ENCODE measurements at places on chromosomes 5 and 9. TPM values are rescaled to one million over a fixed set of nuclear protein-coding genes. Genes with fewer than 3 reads are reported as not detected.

DNA sequence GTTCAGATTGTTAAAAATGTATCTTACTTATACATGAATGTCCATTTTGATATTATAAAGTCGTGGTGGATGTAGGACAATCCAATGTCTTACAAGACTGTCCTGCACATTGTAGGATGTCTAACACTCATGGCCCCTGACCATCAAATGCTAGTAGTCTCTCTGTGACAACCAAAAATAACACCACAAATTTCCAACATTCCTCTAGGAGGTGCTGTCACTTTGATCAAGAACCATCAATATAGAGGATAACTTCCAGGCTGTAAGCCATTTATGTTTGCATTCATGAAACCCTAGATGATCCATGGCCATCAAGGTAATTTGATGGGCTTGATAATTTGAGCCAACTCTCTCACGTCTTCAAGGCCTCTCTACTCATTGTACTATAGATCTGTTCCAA lies 20.5 kb upstream of the ZFR start:
- H3K27me3 ChIP-seq, result no peaks in the 10 kb centered on the region
- DNase-seq, result no peak
- H3K36me3 ChIP-seq, result no peaks in the 10 kb centered on the region

DNA sequence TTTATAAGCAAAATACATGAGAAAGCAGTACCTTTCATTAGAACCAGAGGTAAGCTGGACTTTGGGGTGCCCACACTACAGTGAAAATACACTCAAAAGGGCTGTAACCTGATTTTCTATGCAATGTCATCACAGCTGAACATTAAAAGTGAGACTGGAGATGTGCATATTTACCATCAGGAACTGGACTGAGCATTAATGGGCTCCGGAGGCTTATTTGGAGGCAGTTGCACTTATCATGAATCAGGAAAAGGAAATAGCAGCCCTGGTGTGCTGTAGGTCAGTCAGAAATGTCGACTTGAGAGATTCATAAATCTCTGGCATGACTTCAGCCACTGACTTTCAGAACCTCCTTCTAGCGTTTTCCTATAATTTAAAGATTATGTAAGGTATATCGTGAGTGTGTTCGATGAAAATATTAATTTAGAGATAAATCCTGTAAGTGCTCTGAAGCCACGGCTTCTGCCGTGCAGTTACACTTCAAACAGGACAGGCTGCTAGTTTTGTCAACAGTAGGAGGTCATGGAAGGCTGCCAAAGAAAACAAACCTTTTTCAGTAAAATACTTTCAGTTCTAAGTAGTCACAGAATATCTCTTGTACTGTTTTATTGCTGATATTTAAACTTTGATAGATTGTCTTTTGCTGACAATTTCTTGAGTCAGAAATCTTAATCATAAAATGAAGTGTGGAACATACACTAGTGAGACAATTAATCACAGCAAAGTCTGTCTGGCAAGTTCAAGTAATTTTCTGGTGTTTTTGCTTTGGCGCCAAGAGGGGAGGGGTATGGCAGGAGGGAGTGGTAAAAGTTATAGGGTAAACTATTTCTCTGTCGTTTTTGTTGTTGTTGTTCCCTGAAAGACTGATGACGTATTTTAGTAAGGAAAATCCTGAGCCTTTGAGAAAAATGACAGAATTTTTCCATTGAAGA lies 939.7 kb downstream of the NR2F1-AS1 start:
- DNase-seq, result no peak
- H3K4me3 ChIP-seq, result peak overlapping the region; percentile 14
- H3K4me1 ChIP-seq, result no peaks in the 10 kb centered on the region
- H3K36me3 ChIP-seq, result no peaks in the 10 kb centered on the region
- no peak overlapping the region for H3K27ac ChIP-seq
- H3K27me3 ChIP-seq, result no peaks in the 10 kb centered on the region

DNA sequence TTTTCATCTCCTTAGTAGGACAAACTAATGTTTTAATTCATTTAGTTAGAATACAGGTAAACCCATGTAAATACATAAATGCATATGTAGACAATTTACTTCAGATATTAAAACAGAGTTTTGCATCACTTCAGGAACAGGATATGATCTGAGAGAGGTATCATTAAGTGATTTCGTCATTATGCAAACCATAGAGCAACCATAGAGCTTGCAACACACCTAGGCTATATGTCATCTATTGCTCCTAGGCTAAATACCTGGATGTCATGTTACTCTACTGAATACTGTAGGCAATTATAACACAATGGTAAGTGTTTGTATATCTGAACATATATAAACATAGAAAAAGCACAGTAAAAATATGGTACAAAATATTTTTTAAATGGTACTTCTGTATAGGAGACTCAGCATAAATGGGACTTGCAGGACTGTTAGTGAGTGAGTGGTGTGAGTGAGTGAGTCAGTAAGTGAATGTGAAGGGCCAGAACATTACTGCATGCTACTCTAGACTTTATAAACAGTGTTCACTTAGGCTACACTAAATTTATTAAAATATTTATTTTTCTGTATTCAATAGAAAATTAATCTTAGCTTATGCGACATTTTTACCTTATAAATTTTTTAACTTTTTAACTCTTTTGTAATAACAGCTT lies 1377.5 kb upstream of the CDH9 start:
- DNase-seq, result no peak
- H3K27ac ChIP-seq, result no peak overlapping the region
- no peaks in the 10 kb centered on the region for H3K27me3 ChIP-seq
- no peak overlapping the region for H3K4me3 ChIP-seq

GRCh38 chr9:124499216-124499615 lies 8.0 kb downstream of the NR5A1 start:
- H3K4me1 ChIP-seq, result no peaks in the 10 kb centered on the region
- no peak for DNase-seq
- H3K27ac ChIP-seq, result no peak overlapping the region
- H3K27me3 ChIP-seq, result no peaks in the 10 kb centered on the region
- H3K36me3 ChIP-seq, result no peaks in the 10 kb centered on the region

The TAL2 gene
- not detected for total RNA-seq

The PRLR gene
- total RNA-seq, result 1.1 TPM

DNA sequence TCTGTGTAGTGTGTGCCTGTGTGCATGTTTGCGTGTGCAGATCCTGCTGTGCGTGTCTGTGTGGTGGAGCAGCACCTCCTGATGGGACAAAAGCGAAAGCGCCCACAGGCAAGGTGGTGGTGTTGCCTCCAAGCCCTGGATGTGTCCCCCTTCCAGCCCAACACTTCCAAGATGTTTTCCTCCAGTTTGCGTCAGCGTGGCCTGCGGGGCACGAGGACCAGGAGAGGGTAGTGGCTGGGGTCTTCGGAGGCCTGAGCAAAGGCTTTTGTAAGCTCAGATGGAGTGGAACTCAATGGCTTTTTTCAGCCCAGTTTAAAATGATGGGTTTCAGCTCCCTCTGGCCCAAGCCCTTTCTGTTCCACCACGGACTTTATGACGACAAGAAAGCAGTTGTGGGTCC lies 209.5 kb downstream of the IRX2 start:
- no peaks in the 10 kb centered on the region for H3K27me3 ChIP-seq
- no peaks in the 10 kb centered on the region for H3K36me3 ChIP-seq
- no peaks in the 10 kb centered on the region for H3K4me1 ChIP-seq

DNA sequence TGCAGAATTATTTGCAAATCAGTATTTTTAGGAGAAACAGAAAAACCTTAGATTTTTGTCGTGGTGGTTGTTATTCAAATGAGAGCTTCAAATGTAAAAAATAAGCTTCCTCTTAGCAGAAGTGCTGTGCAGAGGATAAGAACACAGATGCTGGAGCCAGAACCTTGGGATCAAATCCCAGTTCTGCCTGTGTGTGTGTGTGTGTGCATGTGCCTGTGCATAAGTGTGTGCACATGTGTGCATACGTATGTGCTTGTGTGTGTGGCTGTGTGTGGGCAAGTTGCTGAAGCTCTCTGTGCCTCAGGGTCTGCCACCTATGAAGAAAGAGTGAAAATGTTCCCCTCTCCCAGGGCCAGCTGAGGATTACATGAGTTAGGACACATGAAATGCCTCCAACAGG lies 8.6 kb downstream of the DAP start:
- H3K27me3 ChIP-seq, result no peaks in the 10 kb centered on the region
- no peak overlapping the region for H3K27ac ChIP-seq

The MED27 gene
- 16.8 TPM for total RNA-seq

GRCh38 chr5:155053501-155053900 lies 39.9 kb downstream of the KIF4B start:
- no peak overlapping the region for H3K4me3 ChIP-seq
- no peak overlapping the region for H3K27ac ChIP-seq
- no peaks in the 10 kb centered on the region for H3K27me3 ChIP-seq
- no peaks in the 10 kb centered on the region for H3K36me3 ChIP-seq

The GPR150 gene
- total RNA-seq, result 0.23 TPM

GRCh38 chr9:115998666-115999065 lies 154.9 kb upstream of the PAPPA start:
- H3K27ac ChIP-seq, result no peak overlapping the region
- no peak overlapping the region for H3K4me3 ChIP-seq
- H3K36me3 ChIP-seq, result no peaks in the 10 kb centered on the region
- no peak for DNase-seq

DNA sequence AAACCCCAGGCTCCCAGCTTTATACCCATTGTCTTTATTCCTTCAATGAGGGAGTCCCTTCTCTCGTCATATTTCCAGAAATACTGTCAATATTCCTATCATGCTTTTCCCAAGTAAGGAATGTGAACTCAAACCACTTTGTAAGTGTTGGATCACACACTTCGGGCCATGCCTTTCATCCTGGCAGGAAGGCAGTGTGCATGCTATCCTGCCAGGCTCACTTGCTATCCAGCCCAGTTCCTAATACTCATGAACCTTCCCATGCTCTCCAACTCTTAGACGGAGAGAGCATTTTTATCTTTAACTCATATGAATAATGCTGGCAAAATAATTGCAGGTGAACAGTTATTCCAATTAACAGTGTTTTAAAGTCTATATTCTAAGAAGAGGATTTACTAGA lies 639.9 kb upstream of the ACO1 start:
- no peaks in the 10 kb centered on the region for H3K27me3 ChIP-seq
- no peak for DNase-seq
- H3K27ac ChIP-seq, result no peak overlapping the region

- no peak overlapping the region for H3K27ac ChIP-seq
- no peaks in the 10 kb centered on the region for H3K4me1 ChIP-seq
- H3K27me3 ChIP-seq, result no peaks in the 10 kb centered on the region
- peaks cover 7% of the 10 kb centered on the region for H3K36me3 ChIP-seq
Measured at GRCh38 chr5:150542933-150543445, 35.1 kb downstream of the NDST1 start.

GRCh38 chr5:78726571-78726970 lies 78.0 kb upstream of the LHFPL2 start:
- H3K4me1 ChIP-seq, result no peaks in the 10 kb centered on the region
- H3K27ac ChIP-seq, result no peak overlapping the region
- no peaks in the 10 kb centered on the region for H3K36me3 ChIP-seq
- no peak overlapping the region for H3K4me3 ChIP-seq

GRCh38 chr5:139422307-139422893 lies 16.9 kb downstream of the DNAJC18 start:
- no peaks in the 10 kb centered on the region for H3K4me1 ChIP-seq
- no peak overlapping the region for H3K27ac ChIP-seq
- H3K27me3 ChIP-seq, result no peaks in the 10 kb centered on the region
- no peak overlapping the region for H3K4me3 ChIP-seq
- peaks cover 6% of the 10 kb centered on the region for H3K36me3 ChIP-seq
- no peak for DNase-seq

GRCh38 chr5:175894271-175894670 lies 22.9 kb downstream of the CPLX2 start:
- no peak overlapping the region for H3K4me3 ChIP-seq
- no peak for DNase-seq
- H3K27me3 ChIP-seq, result no peaks in the 10 kb centered on the region

DNA sequence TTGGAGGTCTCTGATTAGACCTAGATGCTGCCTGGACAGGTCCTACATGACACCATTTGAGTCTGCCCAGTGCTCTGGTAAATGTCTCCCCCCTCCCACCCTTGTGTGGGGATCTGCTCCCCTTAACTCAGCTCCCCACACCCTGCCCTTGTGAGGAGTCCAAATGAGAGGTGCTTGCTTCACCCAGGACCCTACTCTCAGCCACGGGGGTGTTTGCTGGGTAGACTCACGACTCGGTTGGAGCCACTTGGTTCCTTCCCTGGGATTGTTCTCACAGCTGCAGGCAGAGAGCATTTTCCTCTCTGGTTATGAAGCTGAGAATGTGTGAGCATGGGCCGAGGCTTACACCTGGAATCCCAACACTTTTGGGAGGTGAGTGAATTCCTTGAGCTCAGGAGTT lies 204.7 kb downstream of the CDK5RAP2 start:
- no peak overlapping the region for H3K4me3 ChIP-seq
- H3K36me3 ChIP-seq, result no peaks in the 10 kb centered on the region
- H3K27ac ChIP-seq, result no peak overlapping the region

GRCh38 chr9:99850736-99851499 lies 29.2 kb downstream of the NR4A3 start:
- H3K36me3 ChIP-seq, result no peaks in the 10 kb centered on the region
- no peak overlapping the region for H3K4me3 ChIP-seq
- H3K27me3 ChIP-seq, result no peaks in the 10 kb centered on the region
- no peak for DNase-seq
- H3K4me1 ChIP-seq, result no peaks in the 10 kb centered on the region
- no peak overlapping the region for H3K27ac ChIP-seq

The OGN gene
- 318 TPM for total RNA-seq

DNA sequence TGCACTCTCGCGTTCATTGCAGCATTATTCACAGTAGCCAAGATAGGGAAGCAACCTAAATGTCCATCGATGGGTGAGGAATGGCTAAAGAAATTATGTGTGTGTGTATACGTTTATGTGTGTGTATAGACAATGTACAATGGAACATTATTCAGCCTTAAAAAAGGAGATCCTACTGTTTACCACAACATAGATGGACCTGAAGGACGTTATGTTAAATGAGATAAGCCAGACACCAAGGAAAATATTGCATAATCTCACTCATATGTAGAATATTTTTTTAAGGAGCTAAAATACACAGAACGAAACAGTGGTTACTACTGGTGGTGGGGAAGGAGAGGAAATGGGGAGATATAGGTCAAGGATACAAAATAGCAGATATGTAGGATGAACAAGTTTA lies 2.4 kb downstream of the KIF2A start:
- no peaks in the 10 kb centered on the region for H3K27me3 ChIP-seq
- no peak for DNase-seq
- no peaks in the 10 kb centered on the region for H3K36me3 ChIP-seq
- H3K4me1 ChIP-seq, result peaks cover 1% of the 10 kb centered on the region
- no peak overlapping the region for H3K4me3 ChIP-seq

The ZDHHC21 gene
- 16.3 TPM for total RNA-seq

The SLC4A9 gene
- not detected for total RNA-seq

DNA sequence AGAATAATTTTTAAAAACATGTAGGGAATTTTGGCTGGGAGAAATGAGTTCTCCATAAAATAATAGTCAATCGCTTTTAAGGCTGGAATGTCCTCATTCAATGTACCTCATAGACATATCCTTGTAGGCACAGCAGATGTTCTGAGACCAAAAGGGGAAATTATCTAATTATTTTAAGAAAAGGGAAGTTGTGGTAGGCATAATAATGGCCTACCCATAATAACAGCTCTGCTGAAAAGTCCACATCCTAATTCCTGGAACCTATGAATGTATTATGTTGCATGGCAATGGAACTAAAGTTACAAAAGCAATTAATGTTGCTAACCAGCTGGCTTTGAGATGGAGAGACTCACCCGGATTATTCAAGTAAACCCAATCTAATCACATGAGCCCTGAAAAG lies 216.1 kb downstream of the TRIM36 start:
- DNase-seq, result no peak
- no peaks in the 10 kb centered on the region for H3K4me1 ChIP-seq
- no peaks in the 10 kb centered on the region for H3K36me3 ChIP-seq
- no peaks in the 10 kb centered on the region for H3K27me3 ChIP-seq
